ENCODE measurements at places on chromosomes 5 and 9.

DNA sequence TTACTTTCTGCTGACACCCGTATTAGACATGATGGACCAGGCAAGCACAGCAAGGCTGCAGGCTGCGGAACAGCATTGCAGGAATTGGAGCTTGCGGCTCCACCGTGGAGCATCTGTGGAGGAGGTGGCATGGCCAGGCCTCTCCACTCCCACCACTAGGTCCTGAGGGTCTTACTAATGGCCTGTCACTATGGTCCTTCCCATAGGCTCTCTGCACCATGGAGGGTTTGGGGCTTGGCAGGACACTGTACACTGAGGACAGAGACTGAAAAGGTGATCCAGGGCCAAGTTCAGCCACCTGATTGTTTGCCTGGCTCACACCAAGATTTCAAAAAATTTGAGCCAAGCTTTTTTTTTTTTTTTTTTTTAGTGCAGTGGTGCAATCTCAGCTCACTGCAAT is 14.3 kb upstream of the ZBTB43 start:
- DNase-seq = no peak

DNA sequence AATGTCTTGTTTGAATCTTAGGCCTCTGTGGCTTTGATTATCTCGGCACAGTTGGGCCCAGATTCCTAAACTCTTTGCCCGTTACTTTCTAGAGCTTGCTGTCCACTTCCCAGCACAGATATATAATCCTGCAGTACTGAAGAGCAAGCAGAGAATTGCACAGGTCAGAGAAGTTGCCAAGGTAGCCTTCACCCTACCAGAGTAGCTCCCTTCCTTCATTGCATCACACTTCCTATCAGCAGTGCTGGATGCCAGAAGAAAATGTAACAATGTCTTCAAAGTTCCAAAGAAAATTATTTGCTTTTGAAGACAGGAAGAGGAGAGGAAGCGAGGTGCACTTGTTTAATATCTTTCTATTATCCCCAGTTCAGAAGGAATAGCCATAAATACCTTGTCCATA is 38.1 kb upstream of the SPATA31D4 start:
- DNase-seq = no peak

GRCh38 chr5:32767948-32768467 is 56.9 kb downstream of the NPR3 start:
- no peak for DNase-seq

- DNase-seq = no peak
These were observed 15.0 kb downstream of the CACNA1B start for GRCh38 chr9:137892424-137893191.

DNA sequence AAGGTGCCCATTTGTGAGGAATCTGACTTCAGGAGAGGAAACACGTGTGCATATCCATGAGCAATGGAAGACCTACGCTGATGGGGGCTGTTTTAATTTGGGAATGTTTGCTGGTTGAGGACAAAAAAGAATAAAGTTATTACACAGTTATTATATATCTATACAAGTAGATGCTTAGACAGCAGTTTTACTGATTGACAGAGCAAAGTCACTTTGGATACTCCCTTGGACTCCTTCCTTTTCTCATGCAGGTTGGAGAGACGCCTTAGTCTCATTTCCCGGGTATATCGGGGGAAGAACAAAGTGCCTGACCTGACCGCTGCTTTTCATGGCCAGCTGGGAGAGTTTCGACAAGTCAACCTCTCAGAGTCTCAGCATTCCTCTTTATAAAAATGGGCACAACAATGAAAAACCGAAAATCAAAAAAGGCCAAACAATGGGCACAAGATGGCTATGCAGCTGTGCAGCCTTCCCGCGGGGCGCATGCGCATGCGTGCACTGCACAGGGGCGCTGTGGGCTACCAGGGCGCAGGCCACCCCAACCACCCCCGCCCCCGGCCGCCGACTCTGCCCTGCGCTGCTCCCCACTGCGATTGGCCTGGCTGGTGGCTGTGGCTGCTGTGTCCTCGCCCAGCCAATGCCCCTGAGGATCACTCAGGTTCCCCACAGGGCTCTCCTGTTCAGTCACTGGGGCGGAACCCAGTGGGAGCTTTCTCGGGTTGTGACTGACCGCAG is 18.1 kb downstream of the NFIL3 start:
- no peak for DNase-seq

GRCh38 chr9:16661816-16662215 is 208.7 kb downstream of the BNC2 start:
- DNase-seq = no peak

DNA sequence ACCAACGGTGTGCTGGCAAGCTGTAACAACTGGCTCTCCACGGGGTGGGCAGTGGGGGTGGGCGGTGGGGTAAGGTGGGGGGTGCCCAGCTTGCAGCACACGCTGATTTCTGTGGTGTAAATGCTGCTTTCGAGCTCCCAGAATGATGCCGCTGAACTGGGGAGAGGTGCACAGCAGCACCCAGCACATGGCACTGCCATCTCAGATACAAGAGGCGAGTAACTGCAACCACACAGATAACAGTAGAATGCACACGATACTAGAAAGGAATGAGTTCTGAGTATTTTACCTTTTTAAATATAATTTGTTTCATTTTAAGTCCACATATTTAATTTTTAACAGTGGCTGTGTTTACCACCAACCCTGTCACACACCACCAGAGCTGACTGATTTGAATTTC is 87.9 kb downstream of the SEMA4D start:
- no peak for DNase-seq

DNA sequence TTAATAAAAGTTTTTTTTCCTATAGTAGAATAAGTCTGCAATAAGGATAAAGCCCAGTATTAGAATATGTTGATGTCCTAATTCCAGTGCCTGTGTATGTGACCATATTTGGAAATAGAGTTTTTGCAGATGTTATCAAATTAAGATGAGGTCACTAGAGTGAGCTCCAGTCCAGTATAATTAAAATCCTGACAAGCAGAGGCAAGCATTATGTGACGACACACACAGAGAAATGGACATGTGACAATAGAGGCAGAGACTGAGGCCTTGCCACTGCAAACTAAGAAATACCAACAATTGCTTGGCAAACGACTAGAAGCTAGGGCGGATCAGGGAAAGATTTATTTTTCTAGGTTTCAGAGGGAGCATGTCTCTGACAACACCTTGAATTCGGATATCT is 216.4 kb upstream of the CYLC2 start:
- no peak for DNase-seq

DNA sequence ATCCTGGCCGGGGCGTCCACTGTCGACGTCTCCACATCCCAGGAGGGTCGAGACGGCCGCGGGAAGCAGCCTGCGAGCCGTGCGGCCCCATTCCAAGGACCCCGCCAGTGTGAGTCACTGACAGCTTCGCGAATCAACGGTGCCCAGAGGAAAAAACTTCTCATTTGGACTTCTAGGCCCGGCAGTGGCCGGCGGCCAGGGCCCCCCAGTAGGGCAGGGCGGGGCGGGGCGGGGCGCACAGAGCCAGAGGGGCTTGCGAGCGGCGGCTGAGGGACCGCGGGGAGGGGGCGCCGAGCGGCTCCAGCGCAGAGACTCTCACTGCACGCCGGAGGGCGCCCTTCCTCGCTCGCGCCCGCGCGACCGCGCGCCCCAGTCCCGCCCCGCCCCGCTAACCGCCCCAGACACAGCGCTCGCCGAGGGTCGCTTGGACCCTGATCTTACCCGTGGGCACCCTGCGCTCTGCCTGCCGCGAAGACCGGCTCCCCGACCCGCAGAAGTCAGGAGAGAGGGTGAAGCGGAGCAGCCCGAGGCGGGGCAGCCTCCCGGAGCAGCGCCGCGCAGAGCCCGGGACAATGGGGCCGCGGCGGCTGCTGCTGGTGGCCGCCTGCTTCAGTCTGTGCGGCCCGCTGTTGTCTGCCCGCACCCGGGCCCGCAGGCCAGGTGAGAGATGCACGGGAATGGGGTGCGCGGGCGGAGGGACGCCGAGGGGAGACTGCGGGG is at the start of gene F2R:
TSS of gene F2R (plus strand) at position 391 of the 720 bp plus-strand sequence. CDS start at position 573, 182 bp downstream.
- DNase-seq = peak; percentile 71

DNA sequence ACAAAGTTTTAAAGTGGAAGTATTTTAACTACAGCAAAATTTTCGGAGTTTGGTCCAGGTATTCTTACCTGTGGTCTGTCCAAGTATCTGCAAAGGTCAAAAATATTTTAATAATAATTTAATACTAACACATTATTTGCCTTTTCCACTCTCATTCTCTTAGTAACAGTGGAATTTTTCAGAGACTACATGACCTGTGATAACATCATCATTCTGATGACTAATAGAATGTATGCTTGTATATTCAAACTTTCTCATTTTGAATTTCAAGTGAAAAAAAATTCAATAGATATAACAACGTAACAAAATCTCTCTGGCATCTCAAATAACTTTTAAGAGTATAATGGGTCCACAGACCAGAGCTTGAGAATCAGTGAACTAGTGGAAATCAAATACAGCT is 78.3 kb downstream of the FBXL17 start:
- DNase-seq = no peak

- no peak for DNase-seq
These were observed 2.6 kb upstream of the MSX2 start for GRCh38 chr5:174721530-174722432.

DNA sequence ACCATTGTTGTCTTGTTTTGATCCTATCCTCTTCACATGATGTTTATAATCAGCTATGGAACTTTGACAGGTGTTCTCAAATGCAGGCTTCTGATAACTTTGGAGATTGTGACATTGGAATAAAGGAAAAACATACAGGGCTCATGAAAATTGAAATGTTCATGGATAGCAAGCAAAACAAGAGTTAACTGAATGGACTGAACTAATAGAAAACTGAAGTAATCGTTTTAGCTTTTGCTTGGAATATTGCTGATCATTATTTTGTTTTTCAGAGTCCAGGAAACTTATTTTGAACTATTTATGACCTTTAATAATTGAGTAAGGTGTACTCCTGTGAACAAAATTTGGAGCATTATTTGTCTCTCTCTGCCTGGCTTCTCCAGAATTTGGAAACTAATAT is 436.7 kb upstream of the CDH9 start:
- no peak for DNase-seq

DNA sequence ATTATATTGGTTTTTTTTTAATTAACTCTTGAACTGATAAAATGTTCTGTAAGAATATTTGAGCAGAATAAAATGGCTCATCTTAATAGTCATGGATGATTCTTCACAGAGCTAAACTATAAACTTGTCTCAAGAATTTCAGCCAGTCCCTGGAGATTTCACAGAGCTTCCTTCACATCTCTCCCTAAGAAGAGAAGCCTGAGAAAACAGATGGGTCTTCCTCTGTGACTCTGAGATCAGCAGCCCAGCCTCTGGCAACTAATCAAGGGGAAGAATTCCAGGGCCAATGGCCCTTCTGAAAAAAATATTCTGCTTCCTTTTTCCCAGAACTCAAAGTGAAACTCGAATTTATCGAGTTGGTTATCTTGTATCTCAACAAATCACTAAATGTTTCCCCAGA is 122.2 kb upstream of the ITGA1 start:
- no peak for DNase-seq

GRCh38 chr9:133030317-133031129 is at the start of gene GTF3C5:
Gene GTF3C5 (plus strand): TSS chr9:133030997. CDS start chr9:133031012, 15 bp downstream.
- DNase-seq = peak; percentile 92

DNA sequence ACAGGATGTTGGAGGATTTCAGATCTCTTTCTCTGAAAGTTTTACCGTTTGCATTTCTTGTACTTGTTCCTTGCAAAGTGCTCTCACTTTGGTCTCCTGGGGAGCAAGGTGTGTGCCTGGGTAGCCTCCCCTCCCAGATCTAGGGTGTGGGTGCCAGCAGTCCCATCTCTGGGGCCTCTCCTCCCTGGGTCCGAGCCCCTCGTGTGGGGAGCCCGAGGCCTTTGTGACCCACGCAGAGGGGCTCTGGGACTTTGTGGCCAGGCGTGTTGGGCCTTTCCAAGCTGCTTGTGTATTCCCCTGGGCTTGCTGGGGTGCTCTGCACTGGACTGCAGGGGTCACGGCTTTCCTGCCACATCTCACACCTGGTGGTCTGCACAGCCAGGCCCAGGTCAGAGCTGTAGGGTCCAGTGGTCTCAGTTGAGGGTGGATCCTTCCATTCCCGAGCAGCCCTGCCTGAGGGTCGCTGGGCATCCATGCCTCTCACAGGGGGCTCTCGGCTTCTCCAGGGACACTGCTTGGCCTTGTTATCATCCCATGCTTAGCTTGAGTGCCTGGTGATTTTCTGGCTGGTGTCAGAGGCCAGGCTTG is 96.3 kb downstream of the CACNA1B start:
- peak; percentile 9 for DNase-seq

DNA sequence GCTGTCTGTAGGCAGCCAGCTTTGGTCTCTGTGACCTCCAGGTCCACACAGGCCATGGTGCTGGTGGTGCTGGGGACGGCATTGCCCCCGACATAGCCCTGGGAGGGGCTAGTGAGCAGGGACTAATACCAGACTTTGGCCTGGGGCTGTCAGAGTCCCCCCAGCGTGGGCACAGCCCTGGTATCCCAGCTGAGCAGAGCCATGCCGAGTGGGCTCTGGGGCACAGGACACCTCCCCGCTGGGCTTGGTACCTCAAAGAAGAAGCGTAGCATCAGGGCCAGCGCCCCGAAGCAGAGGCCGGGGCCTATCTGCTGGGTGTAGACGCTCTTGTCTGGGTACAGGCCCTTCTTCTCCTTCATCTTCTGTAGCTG is 9.5 kb downstream of the MYMK start:
- no peak for DNase-seq

DNA sequence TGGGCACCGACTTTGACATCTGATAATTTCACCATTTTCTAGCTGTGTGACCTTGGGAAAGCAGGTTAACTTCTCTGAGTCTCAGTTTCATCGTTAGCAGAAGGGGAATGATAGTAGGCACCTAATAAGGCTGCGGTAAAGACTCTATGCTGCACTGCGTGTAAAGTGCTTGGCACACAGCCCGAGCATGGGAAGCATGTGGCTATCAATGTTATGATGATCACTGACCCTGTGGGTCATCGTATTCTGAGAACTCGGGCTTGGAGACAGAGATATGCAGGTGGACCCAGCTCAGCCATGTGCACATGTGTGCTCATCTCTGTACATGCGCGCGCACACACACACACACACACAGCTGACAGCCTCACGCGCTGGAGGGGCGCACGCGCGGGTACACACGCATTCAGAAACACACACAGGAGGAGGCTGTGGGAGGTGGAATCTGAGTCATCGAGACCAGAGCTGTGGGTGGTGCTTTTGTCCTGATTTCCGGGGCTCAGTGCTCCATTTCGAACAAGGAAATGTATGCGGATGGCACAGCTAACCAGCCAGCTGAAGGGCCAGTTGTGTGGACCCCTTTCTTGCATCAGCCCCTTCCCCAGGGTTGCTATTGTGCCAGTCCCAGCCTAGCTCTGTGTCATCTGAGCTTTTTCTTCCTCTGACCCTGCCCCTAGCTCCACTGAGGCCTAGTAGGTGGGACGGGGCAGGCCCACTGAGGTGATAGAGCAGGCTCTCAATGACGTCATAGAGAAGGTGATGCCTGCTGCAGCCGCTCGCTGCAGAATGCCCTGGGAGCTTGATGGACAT is 11.1 kb upstream of the ARAP3 start:
- DNase-seq = peak; percentile 86

DNA sequence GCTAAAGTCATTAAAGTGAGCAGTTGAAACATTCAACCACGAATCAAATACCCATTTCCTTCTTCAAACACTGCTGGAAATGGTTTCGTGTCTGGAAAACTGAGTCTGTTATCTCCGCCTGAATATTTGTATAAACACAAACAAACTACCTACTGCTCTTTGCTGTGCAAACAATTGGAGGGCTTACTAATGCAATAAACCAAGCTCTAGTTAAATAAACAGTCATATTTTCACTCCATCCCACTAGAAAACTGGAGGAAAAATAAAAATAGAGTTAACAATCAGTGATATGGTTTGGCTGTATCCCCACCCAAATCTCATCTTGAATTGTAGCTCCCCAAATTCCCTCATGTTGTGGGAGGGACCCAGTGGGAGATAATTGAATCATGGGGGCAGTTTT is 397.6 kb downstream of the RASEF start:
- DNase-seq = no peak

GRCh38 chr5:144386315-144386714 is 215.6 kb downstream of the KCTD16 start:
- no peak for DNase-seq

All from activated T-cell treated with anti-CD3 and anti-CD28 coated beads, Interleukin-2, amount 50 U/mL, for 48 hours (primary cell).